ENCODE measurements at places on chromosomes 3 and 15. TPM values are rescaled to one million over a fixed set of nuclear protein-coding genes. Genes with fewer than 3 reads are reported as not detected.

Gene PLCB2
- total RNA-seq: 17.0 TPM

Gene SAMD7
- total RNA-seq: not detected

Gene GATM
- 564 TPM for total RNA-seq

Gene PLSCR5
- total RNA-seq: not detected

Gene BOC
- total RNA-seq: 56.5 TPM

Gene GOLGA6L26
- not detected for total RNA-seq

Gene ATP10A
- 8.1 TPM for total RNA-seq

Gene CLSTN2
- 19.0 TPM for total RNA-seq

Gene TMEM108
- total RNA-seq: not detected

DNA sequence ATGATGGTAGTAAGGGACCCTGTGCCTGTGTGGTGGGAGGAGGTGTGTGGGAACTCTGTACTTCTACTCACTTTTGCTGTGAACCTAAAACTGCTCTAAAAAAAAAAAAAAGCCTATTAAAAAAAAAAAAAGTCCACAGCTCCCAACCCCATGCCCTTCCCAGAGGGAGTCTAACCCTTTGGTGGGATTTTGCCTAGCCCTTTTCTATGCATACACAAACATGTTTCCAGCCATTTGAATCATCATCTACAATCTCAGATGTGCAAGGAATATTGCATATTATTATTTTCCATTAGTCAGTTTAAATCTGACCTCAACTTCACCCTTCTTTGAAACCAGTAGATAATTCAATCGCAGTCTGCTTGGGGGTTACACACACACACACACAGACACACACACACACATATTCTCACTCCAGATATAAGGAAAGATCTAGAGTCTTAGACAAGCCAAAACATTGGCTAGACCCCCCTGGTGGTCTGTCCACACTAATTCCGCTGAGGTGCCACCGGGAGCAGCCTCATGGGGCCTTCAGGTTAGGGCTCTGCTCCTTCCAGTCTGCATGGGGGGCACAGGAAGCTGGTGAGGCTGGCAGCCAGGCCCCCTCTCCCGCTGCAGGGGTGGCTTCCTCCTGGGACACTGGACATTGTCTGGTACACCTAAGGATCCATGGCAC is 75.5 kb upstream of the NR2E3 start:
- no peak for DNase-seq

- no peak for DNase-seq
Measured at GRCh38 chr15:49282366-49282765, 112.3 kb downstream of the GALK2 start.

DNA sequence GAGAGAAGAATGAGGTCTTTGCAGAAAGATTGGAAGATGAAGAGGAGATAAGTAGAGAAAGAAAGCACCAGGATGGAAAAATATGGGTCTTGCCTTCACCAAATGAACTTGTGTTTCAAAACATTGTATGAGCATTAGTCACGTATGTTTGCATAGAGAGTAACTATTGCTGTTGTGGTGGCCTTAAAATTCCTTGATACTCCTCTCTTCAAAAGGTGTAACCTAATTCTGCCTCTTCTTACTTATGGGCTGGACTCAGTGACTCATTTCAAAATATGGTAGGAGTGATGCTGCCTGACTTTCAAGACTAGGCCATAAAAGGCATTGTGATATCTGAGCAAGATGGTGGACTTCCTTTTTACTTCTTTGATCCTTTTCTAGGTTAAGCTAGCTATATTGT is 228.7 kb upstream of the ZNF385D start:
- no peak for DNase-seq

- DNase-seq: no peak
Measured at GRCh38 chr3:46410669-46411068, 3.6 kb downstream of the CCRL2 start.

GRCh38 chr3:125221831-125222230 is 9.3 kb upstream of the SLC12A8 start:
- DNase-seq: no peak

- no peak for DNase-seq
Measured at GRCh38 chr3:72847282-72847681, 963 bp downstream of the SHQ1 start.

DNA sequence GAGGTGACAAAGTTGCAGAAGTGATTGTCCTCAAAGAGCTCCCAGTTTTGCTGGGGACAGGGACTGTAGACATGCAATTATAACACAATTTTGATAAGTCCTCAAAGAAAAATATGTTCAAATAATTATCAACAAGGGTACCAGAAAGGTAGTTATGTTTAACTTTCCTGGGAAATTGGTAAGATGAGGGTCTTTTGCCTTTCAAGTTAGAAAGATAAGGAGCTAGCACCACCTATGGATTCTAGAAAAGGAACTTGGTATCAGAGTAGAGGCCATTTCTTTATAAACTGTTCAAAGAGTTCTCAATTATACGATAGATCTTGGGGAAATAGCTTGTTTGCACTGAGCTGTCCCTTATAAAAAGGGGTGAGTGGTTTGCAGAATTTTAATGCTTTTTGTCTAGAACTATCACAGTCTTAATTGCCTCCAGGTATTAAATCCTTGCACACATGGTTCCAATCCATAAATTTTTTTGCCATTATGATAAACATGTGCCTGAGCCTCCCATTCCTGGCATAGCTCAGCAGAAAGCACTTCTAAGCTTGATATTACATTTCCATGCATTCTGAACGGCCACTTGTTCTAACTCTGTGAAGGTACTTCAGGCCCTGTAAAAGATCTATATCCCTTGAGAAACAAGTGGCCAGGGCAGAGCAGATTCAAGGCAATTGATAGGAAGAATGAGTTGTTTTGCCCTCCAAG is 247.5 kb upstream of the LRIG1 start:
- DNase-seq: no peak

- peak; percentile 14 for DNase-seq
Measured at GRCh38 chr15:55799291-55800212, 56.6 kb upstream of the PRTG start.

DNA sequence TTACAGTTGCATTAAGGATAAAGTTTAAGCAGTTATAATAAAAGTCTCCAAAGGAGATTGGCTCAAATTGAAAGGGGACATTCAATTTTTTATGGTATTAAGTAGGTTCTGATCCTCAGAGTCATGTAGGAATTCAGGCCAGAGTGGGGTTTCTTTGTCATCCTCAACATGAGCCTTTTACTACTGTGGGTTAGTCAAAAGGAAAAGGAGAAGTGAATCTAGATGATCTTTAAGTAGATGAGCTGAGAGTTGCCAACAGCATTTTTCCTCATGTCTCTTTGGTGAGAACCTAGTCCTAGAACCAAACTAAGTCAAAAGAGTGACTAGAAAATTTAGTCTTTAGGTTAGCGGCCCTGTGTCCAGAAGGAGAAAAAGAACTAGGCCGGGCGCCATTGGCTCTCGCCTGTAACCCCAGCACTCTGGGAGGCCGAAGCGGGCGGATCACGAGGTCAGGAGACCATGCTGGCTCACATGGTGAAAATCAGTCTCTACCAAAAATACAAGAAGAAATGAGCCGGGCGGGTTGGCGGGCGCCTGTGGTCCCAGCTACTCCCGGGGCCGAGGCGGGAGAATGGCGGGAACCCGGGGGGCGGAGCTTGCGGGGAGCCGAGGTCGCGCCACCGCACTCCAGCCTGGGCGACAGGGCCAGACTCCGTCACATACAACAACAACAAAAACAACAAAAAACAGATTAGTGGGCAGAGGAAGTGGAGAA is 4.2 kb upstream of the CHL1 start:
- no peak for DNase-seq

- no peak for DNase-seq
Measured at GRCh38 chr15:23787346-23788105, 100.4 kb upstream of the NDN start.

- DNase-seq: no peak
Measured at GRCh38 chr15:56736308-56736707, 3.0 kb upstream of the ZNF280D start.

- DNase-seq: no peak
Measured at GRCh38 chr15:83515164-83515563, 68.0 kb downstream of the SH3GL3 start.

DNA sequence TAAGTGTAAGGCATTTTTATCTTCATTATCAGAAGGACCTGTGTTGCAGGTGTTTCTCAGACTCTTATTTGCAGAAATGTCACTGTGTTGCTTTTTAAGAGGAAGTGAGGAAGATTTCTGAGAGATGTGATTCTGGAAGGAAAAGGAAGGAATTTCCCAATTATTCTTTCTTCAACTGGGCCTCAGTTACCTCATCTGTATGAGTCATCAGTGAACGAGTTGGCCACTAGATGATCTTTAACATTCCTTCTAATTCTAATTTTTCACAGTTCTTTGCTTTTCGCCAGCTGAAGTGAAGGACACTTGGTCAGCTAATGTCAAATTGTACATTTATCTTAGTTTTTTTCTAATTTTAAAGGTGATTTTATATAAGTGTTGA is 28.9 kb downstream of the CLEC3B start:
- DNase-seq: no peak

GRCh38 chr15:76006136-76006778 is 6.0 kb downstream of the NRG4 start:
- DNase-seq: peak; percentile 48

DNA sequence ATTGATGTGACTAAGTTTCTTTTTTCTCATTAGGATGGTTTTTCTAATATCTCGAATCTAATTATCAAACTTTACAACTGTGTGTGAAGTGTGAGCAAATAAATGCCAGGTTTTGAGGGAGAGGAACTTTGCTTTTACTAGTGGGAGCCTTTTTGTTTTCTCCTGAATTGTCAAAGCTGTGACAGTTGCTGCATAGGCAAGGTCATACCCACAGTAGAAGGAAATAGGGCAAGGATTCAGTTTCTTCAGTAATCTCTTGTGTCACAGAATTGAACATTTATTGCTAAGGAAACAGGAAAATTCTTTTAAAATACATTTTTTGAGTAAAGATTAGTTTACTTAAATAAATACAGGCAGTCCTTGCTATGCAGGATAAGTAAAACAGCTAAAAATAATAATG is 19.5 kb downstream of the GMPS start:
- DNase-seq: no peak

GRCh38 chr3:40337136-40338108 is 27.9 kb downstream of the EIF1B start:
- DNase-seq: no peak
